ENCODE measurements at places on chromosomes 3 and 15.

- DNase-seq, result no peak
Measured at GRCh38 chr3:38031022-38031994, 1.9 kb upstream of the PLCD1 start.

GRCh38 chr15:101482526-101483371 lies 6.8 kb downstream of the PCSK6 start:
- DNase-seq, result no peak

DNA sequence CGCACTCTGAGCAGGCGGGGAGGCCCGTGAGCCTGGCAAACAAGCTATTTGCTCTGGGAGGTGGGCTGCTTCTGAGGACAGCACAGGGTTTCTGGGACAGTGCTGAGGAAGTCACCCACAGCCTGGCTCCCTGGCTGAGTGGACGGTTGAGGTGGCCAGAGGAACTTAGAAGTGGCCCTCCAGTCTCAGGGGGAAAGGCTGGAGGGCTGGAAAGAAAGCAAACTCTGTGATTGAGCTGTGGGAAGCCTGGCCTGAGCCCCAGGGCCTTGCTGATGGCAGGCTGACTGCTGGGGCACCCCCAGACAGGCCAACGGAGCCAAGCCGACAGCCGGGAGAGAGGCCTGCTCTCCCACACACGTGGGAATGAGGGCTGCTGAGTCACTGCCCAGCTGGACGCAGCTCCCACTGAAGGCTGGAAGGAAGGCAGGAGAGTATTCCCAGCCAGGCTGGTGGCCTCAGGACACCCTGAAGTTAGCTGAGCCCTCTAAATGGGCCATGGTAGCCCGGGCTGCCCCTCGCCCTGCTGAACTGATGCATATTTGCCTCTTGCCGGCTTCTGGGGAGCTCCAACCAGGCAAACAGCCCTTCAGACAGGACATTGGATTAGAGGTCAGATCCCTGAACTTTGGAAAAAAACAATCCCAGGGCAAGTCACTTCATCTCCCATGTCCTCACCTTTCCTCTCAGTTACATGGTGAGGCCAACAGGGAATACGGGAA lies 98.0 kb upstream of the TLE3 start:
- DNase-seq, result no peak

GRCh38 chr3:130821806-130822205 lies 72.1 kb upstream of the ATP2C1 start:
- no peak for DNase-seq

- no peak for DNase-seq
Measured at GRCh38 chr3:7760718-7761117, 740.9 kb upstream of the LMCD1 start.
